BE2C (cell line): ENCODE measurements at places on chromosomes 12 and 14.

GRCh38 chr14:84442521-84442920 is 1087.4 kb upstream of the FLRT2 start:
- no peak for DNase-seq

GRCh38 chr12:91959220-91959619 is 186.4 kb downstream of the BTG1 start:
- DNase-seq, result no peak

- no peak for DNase-seq
These were observed 35.9 kb downstream of the FZD10 start for GRCh38 chr12:130198026-130198662.

DNA sequence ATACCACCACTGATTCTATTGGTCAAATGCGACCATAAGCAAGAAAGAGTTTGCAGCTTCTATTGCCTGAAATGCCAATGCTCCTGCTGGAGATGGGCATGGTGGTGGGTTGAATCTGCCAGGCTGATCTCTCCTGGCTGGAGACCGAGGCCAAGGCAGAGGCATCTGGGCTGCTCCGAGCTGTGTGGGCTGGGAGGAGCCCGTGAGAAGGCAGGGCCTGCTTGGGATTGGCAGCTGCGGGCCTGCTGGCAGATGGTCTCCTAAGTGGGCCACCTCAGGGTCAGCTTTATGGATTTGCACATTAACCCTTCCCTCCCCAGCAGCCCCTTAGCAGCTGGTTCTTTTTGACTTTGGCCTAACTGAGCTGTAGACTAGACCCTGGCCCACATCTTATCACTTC is 25.4 kb downstream of the SRRM4 start:
- peak; percentile 89 for DNase-seq

GRCh38 chr12:52080403-52081251 is 1.1 kb downstream of the SMIM41 start:
- DNase-seq, result no peak

GRCh38 chr12:87779016-87779415 is 250.2 kb downstream of the C12orf50 start:
- DNase-seq, result no peak

DNA sequence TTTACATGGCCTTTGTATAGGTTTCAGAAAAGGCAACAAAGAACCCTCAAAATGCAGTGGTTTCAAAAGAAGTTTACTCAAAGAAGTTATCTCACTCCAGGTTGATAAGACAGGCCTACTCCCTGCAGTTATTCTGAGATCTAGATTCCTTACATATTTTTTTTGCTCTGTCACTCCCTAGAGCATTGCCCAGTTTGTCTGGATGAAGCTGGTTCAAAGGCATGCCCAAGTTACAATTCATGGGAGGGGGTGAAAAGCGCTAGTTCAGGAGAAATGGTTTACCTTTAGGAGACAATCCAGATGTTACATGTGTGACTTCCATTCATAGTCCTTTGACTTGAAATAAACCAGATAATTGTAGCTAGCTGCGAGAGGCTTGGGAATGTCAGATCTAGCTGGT is 115.0 kb downstream of the TPH2 start:
- no peak for DNase-seq

DNA sequence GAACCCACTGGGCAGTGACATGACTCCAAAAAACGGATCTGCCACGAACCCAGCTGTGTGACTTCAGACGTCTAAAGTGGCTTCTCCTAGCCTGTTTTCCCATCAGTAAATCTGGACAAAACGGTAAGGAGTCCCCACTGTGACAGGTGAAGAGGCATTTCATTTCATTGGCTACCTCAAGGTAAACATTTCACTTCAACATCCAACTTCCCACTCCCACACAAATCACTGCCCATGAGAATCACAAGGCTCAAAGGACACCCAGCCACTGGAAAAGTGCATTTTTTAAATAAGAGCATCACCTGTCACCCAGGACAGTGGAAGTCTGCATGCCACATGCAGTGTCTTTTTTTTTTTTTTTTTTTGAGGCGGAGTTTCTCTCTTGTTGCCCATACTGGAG is 27.9 kb downstream of the HSP90AA1 start:
- DNase-seq, result no peak

DNA sequence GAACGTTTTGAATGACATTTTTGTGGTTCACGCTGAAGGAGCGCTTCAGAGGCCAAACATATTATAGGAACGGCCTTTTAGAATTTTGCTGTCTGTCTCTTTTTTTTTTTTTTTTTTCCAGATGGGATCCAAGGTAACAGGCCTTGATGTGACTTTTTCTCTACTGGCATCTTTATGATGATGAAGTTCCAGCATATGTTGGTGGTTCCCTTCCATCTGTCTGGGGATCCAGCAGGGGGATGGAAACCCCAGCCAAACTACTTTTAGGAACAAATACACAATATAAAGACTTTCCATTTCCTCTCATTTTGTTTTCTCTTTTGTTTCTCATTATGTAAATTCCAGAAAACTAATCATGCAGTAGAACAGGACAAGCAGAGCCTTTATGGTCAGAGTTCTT is 239.3 kb upstream of the PRICKLE1 start:
- DNase-seq, result no peak
